ENCODE measurements at places on chromosomes 2 and 18. TPM values are rescaled to one million over a fixed set of nuclear protein-coding genes. Genes with fewer than 3 reads are reported as not detected.

The CYBRD1 gene
- 0.32 TPM for total RNA-seq

The CAPN14 gene
- 3.3 TPM for total RNA-seq

The SLC14A1 gene
- 2.0 TPM for total RNA-seq

The UGT1A3 gene
- not detected for total RNA-seq

Measured in activated B cell treated with CpG ODN at 0.5 μM for 24 hours (primary cell).